ENCODE measurements at places on chromosomes 5 and 9. TPM values are rescaled to one million over a fixed set of nuclear protein-coding genes. Genes with fewer than 3 reads are reported as not detected.
A peak's percentile ranks its signal among the peaks of the same experiment; 100 is the strongest.

The EMB gene
- total RNA-seq = 55.1 TPM

The VAV2 gene
- 18.4 TPM for total RNA-seq

The PCDHA13 gene
- total RNA-seq = 1.2 TPM

- no peak for DNase-seq
Measured at GRCh38 chr5:153267506-153267905, 223.0 kb upstream of the GRIA1 start.

GRCh38 chr9:34570809-34571480 lies 18.6 kb downstream of the CNTFR start:
- no peak for DNase-seq

DNA sequence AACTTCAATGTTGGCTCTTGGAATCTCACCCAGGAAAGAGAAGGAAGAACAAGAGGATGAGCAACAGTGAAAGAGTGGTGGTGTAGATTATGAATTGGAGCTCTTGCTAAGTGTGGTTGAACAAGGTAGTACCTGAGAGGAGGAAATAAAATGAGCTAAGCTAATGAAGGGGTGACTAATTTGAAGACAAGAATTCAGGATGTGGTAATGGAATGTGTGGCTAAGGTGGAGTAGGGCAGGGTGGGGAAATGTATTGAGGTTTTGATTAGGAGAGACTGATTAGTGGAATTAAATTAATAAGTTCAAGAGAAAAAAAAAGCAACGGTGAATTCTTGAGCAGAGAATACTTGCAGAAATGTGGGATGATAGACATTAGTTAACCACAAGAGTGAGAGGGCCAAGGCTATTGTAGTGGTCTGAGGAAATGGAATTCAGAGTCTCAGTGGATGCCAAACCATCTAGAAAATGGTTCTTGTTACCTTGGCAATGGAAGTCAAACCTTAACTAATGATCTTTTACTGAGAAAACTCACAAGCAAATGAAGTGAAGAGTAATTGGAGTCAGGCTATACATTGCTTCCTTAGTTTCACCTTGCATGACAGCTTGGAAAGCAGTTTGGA lies 648.3 kb upstream of the ZNF608 start:
- no peak for DNase-seq

- DNase-seq = no peak
Measured at GRCh38 chr9:4964540-4964939, 20.5 kb upstream of the JAK2 start.

- DNase-seq = peak; percentile 79
Measured at GRCh38 chr9:38008168-38009034, 60.6 kb downstream of the SHB start.

DNA sequence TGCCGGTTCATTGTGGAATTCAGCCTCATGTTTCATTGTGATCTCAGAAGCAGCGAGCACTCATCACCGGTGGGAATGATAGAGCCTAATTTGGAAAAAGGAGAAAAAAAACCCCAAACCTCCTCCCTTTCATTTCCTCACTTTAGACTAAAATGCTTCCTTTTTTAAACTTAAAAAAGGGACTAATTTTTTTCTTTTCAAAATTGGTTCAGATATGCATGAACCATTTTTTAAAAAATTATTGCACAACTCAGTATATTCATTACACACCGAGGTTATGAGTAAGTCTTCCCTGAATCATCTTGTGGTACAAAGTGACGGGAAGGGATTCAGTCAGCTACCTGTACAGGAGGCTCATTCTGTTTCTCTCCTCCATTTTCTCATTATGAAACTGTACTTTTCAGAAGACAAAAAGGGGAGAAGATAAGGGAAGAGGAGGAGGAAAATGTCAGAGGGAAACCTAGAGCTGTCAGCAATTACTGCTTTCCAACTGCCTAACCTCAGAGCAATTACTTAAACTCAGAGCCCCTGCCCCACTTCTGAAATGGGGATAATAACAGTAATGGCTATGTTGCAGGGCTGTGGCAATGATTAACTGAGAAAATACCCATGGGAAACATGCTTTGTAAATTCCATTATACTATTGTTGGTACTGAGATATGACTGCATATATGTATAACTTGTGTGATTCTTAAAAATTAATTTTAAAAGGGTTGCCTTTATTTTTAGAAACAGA lies 24.0 kb downstream of the GALNT10 start:
- no peak for DNase-seq

- DNase-seq = no peak
Measured at GRCh38 chr9:14373706-14374105, 59.8 kb upstream of the NFIB start.

- DNase-seq = no peak
Measured at GRCh38 chr9:88387036-88387551, 1.1 kb upstream of the SPIN1 start.

GRCh38 chr5:89300426-89300970 lies 417.5 kb upstream of the MEF2C start:
- no peak for DNase-seq

- DNase-seq = no peak
Measured at GRCh38 chr9:96523374-96523773, 73.4 kb downstream of the HABP4 start.

- no peak for DNase-seq
Measured at GRCh38 chr5:93886917-93887361, 145.5 kb upstream of the POU5F2 start.
